HL-60 (cell line): ENCODE measurements at places on chromosomes 12 and 14.

DNA sequence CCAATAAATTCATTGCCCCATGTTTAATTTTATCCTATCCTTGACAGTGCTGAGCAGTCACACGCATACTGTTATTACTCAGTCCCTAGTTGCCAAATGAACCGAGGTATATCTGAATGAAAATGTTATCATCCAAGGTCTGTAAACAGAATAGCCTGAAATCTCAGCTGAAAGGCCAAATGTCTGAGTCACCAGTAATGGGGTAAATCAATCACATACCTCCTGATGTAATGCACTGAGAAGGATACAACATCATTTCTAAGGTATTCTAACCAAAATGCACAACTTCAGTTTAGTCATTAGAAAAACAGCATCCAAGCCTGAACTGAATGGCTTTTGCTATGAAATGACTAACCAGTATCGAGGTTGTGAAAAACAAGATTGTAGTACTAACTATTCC is 228.6 kb downstream of the DPF3 start:
- no peak for DNase-seq

DNA sequence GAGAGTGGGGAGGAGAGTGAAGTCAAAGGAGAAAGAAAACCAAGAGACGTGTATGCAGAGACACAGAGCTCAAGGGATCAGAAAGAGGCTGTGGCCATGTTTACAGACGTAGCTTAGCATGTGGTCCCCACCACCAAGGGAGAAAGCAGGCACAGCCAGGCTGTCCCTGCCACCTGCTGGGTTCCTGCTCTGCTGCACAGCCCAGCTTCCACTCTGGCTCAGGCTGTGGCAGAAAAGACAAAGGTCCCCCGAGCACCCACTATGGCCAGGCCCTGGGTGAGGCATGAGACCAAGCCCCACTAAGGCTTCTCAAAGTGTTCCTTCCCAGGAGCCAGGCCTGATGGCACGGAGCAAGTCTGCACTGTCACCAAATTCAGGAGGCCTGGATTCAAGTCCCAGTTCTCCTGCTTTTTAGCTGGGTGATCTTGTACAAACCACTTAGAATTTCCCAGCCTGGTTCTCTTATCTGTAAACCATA is 25.9 kb upstream of the COL2A1 start:
- DNase-seq = no peak

GRCh38 chr14:61102549-61103466 is 121.8 kb downstream of the SLC38A6 start:
- DNase-seq = peak; percentile 31

- DNase-seq = no peak
Measured at GRCh38 chr14:101174980-101175606, 271.6 kb upstream of the RTL1 start.

DNA sequence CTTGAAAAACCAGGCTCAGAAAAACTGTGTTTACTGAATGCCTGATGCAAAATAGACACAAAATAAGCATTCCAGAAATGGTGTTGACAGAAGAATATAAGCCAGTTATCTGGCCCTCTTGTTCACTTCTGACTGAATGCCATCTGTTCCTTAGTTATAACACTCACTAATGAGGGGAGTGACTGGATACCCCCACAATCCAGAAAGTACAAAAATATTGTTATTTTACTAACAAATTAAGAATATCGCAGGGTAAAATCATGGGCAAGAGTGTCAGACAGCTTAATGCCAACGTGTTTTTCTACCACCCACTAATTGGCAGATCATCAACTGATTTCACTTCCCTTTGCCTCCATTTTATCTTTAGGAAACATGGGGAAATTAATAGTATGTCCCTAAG is 477.3 kb upstream of the FLRT2 start:
- no peak for DNase-seq

DNA sequence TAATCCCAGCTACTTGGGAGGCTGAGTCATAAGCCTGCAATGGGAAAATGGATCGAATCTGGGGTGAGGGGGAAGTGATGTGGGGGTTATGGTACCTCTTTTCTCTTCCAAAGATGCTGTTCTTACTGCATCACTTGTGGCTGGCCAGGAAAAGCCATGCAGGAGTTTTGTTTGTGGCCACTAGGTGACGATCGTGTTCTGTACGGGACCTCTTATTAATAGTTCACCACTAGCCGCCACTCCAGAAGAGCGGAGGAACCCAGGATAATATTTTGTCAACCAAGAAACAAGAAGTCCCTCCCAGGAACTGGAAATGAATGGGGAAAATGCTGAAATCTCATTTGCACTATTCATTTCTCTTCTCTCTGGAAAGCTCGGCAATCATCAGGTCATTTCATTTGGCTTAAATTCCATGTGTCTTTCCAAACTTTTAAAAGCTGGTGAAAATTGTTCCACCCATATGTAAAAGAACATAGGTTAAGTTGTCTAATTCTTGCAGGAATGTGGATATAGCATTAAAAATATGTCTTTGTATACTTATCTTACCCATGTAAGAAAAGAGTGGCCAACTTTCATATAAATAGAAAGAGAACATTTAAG is 8.9 kb downstream of the GPR65 start:
- no peak for DNase-seq

DNA sequence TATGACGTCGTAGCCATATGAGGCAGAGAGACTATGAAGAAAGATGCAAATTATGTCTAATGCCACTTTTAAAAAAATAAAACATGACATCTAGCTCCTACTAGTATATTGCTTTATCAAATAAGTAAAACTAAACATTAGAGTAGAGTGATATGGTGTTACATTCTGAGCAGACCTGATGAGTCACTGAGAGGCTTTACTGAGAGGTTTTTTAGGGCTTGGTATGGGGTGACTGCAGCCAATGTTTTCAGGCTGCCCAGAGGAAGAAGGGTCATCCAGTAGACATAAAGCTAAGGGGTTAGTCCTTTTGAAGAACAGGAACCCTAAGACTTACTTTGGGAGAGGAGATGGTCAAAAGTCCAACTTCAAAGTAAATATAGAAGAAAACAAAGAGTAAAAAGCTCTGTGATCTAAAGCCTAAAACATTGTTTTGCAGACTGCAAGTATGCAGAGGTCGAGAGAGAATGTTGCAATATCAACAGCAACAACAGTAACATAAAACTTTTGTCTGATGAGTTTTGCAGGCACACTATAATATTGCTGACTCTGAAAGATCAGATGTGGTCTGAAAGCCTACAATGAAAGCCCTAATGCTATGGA is 774.7 kb downstream of the TMTC2 start:
- DNase-seq = no peak

DNA sequence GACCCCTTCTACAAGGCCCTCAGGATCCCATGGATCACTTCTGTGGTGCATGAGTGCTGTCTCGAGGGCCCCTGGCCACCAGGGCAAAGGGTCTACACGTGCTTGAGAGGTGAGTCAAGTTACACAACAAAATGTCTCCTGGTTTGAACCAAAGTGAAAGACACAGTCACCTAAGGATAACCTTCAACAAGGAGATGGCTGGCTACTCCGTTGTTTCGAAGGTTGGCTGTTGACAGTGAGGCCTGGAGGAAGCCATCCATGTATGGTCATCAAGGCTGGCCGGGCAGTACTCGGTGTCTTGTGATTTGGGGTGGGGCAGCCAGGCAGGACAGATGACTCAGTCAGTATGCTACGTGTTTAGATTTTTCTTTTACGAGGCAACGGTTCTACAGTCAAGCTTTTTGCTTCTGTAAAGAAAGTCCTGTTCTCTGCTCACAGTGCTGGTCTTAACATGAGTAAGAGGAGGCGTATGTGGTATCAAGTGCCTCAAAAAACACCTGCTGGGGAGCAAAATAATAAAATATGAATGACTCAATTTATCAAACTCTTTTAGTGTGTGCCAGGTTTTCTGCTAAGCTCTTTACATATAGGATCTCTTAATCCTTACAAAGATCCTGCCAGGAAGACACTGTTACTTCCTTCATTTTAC is 18.0 kb upstream of the NT5DC3 start:
- DNase-seq = no peak

DNA sequence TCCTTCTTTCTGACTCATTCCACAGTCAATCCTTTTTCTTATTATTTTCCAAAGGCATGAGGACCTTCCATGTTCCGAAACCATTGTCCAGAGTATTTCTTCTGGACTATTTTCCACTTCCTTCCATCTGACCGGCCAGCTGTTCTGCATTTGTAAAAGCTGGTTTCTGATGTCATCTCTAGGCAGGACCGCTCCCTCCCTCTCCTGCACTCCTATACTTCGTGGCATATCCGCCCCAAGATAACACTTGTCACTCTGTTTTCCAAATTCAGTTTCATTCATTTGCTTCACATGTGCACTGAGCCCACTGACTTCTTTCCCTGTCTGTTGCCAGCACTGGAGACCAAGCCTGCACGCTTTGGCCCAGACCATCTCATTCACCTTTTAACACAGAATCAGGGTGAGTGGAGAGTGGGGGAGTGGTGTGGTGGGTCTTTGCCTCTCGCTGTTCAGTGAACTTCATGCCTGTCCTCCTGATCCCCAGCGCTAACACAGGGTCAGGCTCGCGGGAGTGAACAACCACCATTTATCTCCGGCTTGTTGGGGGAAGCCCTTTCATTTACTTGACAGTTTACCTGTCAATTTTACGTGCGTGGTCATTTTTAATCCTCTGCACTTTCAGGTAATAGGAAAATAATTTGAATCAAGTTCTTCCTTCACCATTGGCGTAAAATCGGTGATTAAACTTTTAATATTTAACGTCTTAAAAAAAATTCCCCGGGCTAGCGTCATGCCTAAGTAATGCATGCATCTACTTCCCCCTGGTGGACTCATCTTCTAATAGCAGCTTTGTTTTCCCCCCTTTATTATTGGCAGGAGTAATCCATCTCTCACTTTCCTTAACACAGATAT is 52.5 kb downstream of the C12orf75 start:
- DNase-seq = no peak

DNA sequence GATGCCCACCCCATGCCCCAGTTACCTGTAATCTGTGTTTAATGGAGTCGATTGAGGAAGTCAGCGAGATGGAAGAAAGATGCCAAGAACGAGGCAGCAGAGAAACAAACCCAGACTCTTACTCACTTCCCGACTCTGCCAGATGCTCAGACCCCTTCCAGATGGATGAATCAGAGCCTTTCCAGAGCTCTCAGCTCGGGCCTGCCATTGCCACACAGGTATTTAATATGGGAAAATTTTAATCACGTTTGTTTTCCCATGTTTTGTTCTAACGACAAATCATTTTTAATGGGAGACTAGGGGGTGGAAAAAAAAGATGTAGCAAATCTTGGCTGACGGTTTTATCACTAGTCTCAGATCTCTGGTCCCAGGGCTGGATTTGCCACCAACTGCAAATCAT is 72.5 kb upstream of the SRRM4 start:
- no peak for DNase-seq

DNA sequence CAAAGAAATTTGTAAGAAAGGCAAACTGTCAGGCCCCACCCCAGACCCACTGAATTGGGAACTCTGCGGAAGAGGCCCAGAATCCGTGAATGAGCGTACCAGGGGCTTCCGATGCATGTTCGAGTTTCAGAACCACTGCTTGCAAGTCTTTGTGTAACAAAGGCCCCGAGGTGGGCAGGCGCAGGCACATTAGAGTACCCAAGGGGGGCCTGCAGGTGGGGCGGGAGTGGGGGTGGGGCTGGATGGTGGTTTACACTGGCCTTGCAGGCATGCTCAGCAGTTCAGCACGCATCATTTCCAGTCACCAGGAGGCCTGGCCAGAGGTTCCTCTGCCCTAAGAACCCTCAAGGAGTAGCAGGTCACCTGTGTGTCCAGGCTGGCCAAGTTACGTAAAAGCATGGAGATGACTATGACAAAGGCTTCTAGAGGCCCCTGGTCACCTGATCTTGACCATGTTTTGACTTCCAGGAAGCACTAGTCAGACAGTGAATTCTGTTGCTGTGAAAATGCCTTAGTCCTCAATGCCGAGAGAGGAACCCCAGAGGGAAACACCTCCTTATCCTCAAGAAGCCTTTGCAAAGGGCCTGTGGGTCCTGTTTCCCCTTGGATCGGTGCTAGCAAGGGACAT is 33.2 kb upstream of the IRF2BPL start:
- no peak for DNase-seq

GRCh38 chr12:54197431-54197909 is 8.7 kb upstream of the SMUG1 start:
- no peak for DNase-seq

DNA sequence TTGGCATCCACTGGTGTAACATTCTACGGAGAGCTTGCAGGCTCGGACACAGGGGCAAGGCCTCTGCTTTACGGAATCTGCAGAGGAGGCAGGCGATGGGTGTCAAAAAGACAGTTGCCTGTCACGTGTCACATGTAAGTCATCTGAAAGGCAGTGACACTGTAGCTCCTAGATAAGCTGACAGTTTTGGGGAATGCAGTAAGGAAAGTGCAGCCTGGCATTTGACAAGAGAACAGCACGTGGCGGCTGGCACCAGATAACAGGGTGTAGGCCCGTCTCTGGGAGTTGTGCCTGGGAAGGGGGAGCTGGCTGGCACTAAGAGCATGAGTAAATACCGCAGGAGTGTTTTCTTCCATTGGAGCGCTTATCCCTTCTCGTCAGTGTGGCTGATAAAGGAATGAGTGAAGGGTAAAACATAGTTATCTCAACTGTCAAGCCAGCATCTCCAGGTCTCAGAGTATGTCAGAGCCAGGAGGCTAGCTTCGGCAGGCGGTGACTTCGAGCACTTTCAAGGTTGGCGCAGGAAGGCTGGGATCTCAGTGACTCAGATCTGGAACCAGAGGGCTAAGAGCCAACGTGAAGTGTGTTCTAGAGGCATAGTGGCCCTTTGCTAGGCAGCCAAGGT is 26.1 kb downstream of the ADCK1 start:
- no peak for DNase-seq

GRCh38 chr12:52280796-52281560 is 6.5 kb downstream of the KRT86 start:
- DNase-seq = no peak

GRCh38 chr12:68611806-68612160 is 1.1 kb downstream of the RAP1B start:
- DNase-seq = no peak

- no peak for DNase-seq
Measured at GRCh38 chr14:80523518-80524117, 312.3 kb upstream of the DIO2 start.

GRCh38 chr14:83085136-83085535 is 1551.5 kb upstream of the SEL1L start:
- DNase-seq = peak; percentile 48

DNA sequence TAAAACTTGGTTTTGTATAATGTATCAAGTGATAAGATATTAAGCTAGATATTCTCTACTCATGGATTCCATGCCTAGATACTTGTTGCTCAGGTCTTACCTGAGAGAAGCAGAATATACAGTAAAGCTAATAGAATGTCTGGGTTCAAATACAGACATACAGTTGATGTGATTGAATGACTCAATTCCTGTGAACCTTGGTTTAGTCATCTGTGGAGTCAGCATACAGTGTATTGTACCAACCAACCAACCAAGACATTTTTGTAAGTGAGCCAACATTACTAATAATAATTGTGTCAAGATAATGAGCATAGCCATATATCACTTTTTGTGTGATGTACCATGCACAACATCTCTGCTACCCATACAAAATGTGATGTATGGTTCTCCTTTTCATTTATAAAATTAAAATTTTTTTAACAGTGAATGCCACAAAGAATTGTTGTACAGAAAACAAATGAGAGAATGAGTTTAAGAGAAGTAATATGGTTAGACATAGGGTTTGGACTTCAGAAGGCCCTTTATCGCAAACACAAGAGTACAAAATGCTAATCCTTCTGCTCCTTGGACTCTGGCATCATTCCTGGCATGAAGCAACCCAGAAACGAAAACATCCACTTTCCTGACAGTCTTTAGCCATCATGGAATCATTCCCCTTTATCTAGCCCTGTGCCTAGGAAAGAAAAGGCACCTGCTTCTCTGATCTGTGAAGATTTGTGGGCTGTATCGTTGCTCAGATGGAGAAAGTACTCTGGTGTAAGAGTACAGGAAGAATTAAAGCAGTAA is 977.2 kb upstream of the USP15 start:
- no peak for DNase-seq
